ENCODE measurements at places on chromosomes 5 and 9.

DNA sequence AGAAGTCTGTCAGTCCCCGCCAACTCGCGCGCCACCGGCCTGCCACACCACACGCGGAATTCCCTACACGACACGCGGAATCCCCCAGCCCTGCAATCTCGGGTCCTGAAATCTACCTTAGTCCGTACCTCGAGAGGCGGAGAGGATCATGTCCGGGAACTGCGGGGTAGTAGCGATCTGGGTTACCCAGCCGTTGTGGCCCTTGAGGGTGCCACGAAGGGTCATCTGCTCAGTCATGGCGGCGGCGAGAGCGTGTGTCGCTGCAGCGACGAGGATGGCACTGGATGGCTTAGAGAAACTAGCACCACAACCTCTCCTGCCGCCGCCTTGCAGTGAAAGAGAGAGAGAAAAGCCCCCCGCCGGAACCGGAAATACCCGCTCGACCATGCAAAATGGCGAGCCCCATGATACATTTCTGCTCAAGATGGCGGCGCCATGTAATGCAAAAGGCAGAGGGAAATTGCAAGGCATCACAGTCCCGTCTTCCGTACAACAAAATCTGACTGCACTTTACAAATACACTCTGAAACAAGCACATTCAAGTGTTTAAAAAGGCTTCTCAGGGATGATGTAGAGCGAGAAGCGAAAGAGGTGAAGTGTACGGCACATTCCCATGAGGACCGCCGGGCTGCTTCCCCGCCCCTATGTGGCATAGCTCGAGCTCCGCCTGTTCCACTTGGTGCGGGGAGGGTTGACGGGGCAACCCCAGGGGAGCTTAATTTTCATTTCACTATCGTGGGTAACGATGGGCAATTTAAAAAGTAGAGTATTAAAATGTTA lies at the start of gene RACK1:
RACK1 (minus strand) TSS at position 343 of the 780 bp plus-strand sequence; CDS start at position 237, 106 bp downstream.
- peak; percentile 90 for DNase-seq

GRCh38 chr9:92853716-92854115 lies 24.1 kb downstream of the ZNF484 start:
- no peak for DNase-seq

GRCh38 chr9:34570809-34571480 lies 18.6 kb downstream of the CNTFR start:
- no peak for DNase-seq

GRCh38 chr5:14413331-14413750 lies 168.3 kb upstream of the OTULINL start:
- DNase-seq = no peak

DNA sequence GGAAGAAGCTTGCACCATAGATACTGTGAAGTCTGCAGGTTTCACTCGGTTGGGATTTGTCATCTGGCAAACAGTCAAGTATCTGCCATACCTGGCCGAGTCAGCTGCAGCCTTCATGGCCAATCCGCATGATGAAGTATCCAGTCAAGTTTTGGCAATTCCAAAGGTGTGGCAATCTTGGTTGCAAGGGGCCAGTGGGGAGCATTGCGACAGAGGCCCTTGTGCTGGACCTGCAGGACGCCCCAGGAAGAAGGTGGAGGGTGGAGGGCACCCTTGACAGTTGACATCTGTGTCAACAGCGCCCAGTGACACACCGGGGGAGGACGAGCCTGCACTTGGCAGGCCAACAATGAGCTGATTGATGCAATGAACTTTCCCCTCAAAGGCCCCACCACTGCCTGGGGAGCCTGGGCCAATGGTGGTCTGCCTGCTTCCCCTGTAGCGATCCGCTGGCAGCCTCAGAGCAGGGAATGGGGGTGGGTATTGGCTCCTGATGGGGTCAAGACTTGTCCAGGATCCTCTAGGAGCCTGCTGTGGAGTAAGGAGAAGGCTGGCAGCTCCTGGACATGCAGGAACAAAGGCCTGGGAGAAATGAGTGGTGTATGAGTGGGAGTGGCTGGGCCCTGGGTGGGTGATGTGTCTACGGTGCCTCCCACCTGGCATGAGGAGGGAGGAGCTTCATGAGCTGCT lies 122.8 kb upstream of the PITX1 start:
- DNase-seq = no peak

DNA sequence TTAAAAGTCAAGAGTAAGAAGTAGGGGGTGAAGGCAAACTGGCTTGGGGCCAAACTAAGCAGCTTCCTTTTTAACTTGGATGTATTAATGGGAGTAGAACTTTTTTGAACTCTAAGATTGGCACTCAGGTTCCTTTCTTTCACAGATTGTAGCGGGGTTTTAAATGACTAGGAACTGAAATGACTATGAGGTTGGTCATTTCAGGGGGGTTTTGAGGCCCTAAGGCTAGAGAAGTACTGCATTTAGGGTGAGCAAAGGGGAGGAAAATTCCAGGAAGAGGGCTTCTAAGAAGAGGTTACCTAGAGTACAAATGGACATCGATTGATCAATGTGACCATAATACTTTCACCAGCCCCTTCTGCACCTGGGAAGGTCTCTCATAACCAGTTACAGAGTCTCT lies 381.8 kb downstream of the MLLT3 start:
- no peak for DNase-seq

DNA sequence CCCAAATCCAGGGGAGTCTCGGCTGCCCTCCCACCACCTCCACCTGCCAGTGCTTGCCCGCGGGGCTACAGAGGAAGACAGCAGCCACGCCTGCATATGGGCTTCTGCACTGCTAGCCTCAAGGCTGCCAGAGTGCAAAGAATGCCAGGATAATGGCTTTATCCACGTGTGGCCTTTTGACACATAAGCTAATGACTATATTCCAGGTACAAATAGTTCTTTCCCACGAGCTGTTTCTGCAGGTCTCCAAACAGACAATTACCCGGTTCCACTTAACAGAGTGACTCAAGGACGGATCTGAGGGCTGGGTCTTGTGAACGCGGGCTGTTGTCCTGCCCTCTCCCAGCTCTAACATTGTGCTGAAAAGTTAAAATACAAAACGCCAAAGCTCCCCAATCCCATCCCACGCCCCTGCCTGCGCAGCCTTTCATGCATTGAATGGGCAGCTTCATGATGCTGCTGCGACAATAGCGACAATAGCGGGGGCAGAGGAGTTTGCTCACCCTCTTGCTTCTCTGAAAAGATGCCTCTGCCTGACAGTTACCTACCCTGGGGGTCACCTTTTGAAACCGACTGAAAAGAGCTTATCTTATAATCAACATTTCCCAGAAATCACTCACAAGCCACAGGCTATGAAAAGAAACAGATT lies 39.1 kb upstream of the MSH3 start:
- DNase-seq = no peak

DNA sequence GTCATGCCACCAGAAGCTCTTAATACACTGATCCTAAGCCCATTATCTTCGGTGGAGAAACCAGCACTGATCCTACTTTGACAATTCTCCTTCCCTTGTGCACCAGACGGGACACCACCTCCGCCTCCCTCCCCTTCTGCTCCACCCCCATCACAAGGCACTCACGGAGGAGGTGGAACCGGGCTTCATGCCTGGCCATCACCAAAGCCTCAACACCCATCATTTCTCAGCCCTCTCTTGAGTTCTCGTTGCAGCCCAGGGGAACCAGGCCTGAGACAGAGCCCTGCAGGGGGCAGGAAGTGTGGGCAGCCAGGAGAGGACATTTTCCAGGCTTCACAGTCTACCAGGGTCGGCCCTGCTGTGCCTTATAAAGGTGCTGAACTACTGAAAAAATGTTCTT lies 160.5 kb downstream of the GOLPH3 start:
- no peak for DNase-seq

GRCh38 chr5:36740259-36740898 lies 134.0 kb downstream of the SLC1A3 start:
- no peak for DNase-seq

GRCh38 chr9:125949703-125950460 lies 202.7 kb downstream of the PBX3 start:
- no peak for DNase-seq

GRCh38 chr9:87375397-87376073 lies 122.1 kb upstream of the DAPK1 start:
- DNase-seq = no peak

DNA sequence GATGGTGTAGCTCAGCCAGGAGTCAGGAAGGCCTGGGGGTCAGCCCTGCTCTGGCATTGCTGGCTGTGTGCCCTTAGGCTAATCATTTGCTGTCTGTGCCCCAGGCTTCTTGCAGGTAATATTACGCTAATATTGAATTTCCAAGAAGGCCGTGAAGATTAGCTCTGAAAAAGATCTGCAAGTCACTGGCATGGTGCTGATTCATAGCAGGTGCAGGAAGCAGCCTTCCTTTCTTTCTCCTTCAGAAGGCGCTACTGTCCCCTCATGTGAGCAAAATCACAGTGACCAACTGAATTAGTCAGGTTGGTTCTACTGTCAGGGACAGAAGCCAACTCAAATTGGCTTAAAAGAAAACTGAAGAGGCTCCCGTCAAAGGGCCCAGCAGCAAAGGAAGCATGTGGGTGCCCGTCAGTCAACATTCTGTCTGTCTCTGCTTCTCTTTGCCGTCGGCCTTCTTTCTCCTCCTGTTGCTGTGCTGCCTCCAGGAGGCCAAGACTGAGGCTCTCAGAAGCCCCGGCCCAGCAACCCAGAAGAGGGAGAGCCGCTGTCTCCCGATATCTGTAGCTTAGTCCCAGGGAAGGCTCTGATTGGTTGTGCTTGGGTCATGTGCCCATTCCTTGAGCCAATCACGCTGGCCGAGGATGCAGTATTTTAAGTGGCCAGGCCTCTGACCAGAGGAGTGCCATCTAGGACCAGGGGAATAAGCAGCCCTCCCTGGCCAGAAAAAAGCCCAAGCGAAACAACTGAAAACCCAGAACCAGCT lies 67.8 kb upstream of the NEURL1B start:
- DNase-seq = no peak

DNA sequence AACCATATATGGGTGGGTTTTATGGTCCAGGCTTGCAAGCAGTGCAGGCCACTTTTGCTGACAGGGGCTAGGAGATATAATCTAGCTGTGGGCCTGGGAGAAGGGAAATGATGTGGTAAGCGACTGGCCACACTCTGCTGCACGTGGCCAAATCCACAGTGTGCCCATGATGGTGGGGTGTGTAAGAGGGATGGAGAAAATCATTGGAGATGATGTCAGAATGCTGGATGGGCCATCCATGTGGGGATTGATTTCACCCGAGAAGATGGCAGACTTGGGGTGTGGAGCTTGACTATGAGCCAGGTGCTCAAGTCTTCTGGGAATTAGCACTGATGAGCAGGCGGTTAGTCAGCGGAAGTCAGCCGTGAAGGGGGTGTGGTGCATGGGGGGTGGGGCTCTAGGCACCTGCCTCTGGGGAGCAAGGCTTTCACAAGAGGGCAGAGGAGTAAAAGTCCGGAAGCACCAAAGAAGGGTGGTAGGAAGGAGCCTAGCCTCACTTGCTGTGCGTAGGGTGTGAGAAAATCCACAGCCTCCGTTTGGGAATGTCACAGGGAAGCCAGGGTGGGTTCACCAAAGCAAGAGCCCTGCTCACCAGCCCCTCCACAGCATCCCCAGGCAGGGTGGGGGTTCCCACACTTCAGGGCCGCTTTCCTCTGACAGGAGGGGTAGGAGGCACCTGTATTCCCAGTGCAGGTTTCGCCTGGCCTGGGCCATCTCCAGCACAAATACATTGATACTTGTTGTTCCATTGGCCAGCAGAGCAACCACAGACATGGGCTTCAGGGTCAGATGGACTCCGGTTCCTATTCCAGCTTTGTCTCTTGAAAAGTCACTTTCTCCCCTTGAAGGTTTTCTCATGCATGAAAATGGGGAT lies 44.5 kb upstream of the ANGPTL2 start:
- DNase-seq = peak; percentile 87

DNA sequence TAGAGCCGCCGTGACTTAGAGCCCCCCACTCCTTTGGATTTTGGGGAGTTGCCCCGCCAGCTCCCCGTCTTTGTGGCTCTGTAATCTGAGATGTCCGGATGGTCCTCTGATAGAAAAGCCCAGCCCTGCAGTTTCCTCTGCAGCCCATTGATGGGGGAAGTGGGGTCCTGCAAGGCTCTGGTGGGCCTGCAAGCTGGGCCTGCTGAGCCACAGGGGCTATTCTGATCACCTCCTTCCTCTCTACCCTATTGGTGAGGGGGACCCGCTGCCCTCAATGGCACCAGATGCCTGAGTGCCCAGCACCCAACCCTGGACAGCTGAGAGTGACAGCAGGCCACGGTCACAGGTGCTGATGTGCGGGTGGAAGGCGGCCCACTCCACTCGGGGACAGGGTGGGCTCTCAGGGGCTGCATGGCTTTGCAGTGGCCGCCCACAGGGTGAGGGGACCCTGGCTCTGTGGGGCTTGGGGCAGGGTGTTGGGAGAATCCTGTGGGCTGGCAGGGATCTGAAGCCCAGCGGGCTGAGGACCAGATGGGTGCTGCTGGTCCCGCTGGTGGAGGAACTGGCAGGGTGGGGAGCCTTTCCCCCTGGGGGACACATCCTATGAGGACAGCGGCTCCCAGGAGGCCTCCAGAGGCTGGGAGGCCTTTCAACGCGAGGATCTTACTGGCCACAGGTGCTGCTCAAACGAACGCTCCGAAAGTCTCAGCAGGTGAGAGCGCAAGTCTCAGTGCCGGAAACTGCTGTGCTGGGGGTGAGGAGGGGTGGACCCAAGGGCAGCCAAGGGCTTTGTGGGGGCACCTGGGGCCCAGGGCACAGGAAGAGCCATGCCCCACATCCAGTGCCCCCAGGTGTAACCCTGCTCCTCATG lies 30.0 kb upstream of the LPCAT1 start:
- DNase-seq = no peak

DNA sequence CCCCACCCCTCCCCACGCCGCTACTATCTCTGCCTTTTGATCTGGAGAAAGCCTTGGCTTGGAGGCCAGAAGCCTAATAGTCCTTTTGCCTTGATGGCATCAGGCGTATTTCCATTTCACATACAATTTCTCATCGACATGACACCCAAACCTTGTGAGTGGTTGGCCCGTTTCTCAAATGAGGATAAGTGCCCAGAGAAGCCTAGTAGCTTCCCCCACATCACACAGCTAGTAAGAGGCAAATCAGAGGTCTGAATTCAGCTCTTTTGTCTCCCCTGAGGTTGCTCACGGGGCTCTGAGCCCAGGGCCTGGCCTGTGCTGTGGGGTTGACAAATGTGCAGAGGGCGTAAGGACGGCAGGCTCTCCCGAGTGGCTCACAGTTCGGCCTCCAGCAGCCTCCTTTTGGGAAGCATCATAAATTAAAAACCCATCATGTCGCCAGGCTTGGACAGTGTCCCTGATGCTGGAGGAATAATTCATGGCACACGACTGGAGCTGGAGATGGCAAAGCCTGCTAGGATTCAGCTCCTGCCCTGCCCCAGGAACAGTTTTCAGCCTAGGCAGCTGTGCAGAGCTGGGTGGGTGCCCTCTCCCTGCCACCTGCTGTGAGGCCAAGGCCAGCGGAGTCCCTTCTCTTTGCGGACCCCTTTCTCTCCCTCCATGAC lies 263.8 kb downstream of the NSG2 start:
- DNase-seq = no peak

- DNase-seq = peak; percentile 69
These were observed 54.7 kb upstream of the SUSD3 start for GRCh38 chr9:93003552-93004407.

DNA sequence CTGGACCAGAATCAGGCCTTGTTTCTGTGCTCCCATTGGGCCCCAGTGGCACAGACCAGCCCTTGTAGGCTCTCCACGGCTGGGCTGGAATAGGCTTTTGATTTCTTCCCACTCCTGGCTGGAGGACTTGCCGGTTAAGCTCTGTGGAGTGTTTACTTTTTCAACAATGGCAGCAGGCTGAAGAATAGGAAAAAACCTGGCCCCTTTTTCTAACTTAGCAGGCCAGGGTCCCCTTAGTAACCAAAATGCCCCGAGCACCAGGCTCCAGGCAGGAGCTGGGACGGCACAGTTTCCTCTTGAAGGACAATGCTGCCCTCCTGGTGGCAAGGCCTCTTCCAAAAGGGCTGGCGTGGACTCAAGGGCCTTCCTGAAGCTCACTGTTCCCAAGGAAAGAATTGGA lies 230.3 kb downstream of the CRB2 start:
- no peak for DNase-seq

- DNase-seq = no peak
These were observed 15.7 kb downstream of the TTC23L start for GRCh38 chr5:34854459-34855174.
